T-helper 2 cell (primary cell): ENCODE measurements at places on chromosomes 7 and 10.

- DNase-seq: no peak
Measured at GRCh38 chr7:150759479-150759878, 22.3 kb downstream of the GIMAP5 start.

- no peak for DNase-seq
Measured at GRCh38 chr7:2118630-2119190, 114.0 kb downstream of the MAD1L1 start.

- no peak for DNase-seq
Measured at GRCh38 chr10:86450806-86451603, 70.6 kb downstream of the WAPL start.

GRCh38 chr10:44422153-44422552, 37.3 kb upstream of the CXCL12 start:
- no peak for DNase-seq

GRCh38 chr7:18648849-18649758, 153.6 kb downstream of the HDAC9 start:
- DNase-seq: no peak

DNA sequence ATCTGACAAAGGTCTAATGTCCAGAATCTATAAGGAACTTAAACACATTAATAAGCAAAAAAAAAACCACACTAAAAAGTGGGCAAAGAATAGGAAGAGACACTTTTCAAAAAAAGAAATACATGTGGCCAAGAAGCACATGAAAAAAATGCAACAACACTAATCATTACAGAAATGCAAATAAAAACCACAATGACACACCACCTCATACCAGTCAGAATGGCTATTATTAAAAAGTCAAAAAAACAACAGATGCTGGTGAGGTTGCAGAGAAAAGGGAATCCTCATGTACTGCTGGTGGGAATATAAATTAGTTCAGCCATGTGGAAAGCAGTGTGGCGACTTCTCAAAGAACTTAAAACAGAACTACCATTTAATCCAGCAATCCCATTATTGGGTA, 119.0 kb downstream of the LMBR1 start:
- DNase-seq: no peak

- DNase-seq: no peak
Measured at GRCh38 chr7:121397361-121397760, 1.3 kb upstream of the FAM3C start.

- DNase-seq: no peak
Measured at GRCh38 chr7:66182920-66183319, 22.2 kb upstream of the TPST1 start.

DNA sequence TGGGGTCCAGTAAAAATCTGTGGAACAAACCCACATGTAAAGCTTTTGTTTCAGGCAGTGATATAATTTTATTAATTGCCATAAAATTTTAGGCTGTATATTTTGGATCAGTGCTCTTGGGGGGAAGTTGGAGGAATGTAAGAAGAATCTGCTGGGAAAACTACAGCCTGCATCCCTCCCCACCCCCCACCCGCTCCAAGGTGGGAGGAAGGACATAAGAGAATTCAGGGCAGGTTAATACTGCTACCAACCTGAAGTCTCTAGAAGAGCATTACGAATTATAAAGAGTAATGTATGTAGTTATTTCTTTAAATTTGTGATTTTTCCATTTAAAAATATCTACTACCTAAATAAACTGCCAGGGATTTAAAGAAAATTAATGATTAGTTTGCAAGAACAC, 47.2 kb upstream of the GPR37 start:
- DNase-seq: no peak

- no peak for DNase-seq
Measured at GRCh38 chr10:114780577-114781184, 40.9 kb upstream of the FHIP2A start.

- no peak for DNase-seq
Measured at GRCh38 chr10:32906595-32906994, 51.4 kb downstream of the ITGB1 start.

- no peak for DNase-seq
Measured at GRCh38 chr7:43864126-43864525, 5.2 kb downstream of the MRPS24 start.

- DNase-seq: no peak
Measured at GRCh38 chr7:10537764-10538163, 435.9 kb upstream of the PHF14 start.

DNA sequence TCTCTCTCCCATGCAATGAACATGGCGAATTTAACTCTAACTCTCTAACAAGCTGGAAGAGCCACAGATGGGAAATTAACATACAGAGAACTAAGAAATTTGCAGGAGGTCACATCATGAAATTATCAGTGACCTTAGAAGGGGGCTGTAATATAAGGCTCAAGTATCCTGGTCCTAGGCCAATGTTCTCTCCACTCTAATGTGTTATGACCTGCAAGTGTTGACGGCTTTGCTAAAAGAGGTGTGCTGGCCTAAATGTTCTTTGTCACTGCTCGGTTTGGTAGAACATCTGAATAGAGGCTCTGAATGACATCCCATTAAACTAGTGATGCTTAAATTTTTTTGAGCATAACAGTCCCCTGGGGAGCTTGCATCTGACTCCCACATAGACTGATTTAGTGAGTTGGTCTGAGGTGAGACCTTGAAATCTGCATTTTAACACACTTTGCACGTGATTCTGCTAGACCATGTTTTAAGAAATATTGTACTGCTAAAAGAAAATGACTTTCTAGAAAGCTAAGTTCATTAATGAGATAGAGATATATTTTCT, 129.3 kb downstream of the GFRA1 start:
- DNase-seq: no peak

- no peak for DNase-seq
Measured at GRCh38 chr10:104323760-104324201, 14.5 kb downstream of the ITPRIP start.

DNA sequence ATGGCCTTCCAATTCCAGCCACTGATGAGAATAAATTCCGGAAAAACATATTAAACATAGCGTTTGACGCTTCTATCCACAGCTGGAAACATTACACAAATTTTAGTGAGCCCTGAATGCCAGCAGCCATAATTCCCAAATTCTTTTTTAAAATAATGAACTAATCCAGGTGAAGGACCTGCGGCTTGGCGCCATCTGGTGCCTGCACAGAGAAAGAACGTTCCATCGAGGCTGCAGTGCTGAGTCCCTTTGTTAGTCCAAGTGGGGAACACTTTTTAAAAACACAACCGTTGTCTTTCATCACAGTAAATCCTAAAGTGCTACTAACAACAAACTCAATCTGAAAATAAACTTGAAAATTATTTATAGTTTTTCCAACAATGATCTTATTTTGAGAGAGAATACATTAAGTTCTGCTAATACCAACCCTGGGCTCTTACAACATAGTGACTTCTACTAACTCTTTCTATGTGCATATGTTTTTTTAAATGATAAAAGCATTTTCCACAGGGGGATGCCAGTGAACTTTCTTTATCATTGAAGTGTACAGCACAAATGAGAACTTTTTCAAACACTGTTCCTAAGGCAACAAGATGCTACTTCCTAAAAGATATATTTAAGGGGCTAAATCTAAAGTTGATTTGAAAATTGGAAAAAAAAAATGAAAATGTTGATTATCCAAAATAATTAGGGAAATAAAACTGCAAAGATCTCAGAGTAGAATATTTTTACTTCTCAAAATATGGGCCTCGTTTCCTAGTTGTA, 166.9 kb upstream of the RNF32 start:
- DNase-seq: peak; percentile 38

- DNase-seq: no peak
Measured at GRCh38 chr10:86304436-86304835, 62.2 kb downstream of the GRID1 start.

GRCh38 chr10:103571656-103571975, 78.1 kb downstream of the NEURL1 start:
- DNase-seq: no peak

DNA sequence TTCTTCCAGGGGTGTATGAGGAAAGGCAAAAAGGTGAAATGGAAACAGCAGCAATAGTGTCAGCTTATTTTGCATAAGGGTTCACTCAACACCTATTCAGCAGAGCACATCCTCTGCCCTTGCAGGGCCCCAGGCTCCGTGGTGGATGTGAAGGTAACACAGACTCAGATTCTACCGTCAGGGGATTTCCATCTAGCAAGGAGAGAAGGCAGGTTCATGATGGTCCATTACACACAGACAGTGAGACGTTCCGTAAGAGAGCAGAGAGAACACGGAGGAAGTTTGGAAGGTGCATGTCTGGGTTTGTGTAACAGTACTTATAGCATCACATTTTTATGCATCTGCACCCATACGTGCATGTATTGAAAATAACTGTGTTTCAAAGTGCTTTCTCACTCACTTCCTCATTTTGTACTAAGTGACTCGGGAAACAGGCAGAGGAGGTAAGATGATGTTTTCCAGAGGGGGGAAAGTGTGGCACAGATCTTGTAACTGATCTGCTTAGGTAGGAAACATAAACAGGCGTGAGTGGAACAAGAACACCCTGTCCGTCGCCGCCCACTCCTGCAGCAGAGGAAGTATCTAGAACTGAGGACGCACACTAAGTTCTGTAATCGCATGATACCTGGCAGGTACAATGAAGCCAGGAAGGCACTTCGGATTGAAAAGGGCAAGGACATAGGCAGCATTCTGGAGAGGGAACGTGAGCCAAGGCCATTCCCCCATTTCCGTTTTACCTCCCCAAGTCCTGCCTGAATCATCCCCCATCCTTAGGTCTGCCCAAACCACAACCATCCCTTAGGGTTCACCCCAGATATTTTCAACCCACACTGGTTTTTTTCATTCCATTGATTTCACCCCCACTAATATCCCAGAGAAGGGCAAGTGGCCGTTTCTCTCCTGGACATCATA, 1.0 kb upstream of the ENO4 start:
- no peak for DNase-seq
